ENCODE measurements at places on chromosomes 2 and 18.

DNA sequence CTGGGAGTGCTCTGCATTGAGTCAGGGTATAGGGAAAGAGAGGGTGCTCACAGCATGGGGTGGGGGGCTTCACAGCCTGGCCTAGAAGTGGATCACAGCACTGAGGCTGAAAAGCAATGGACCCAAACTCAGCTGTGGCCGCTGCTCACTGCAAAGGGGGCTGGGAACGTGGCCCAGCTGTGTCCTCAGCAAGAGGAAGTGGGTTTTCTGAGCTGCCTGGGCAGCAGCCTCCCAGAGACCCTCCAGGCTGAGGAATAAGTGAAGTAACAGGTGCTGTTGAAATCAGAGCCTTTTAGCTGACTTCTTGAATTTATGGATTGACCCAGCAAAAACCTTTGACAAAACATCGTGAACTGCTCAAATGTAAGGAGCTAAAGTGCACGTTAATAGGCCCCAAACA lies 35.2 kb downstream of the PTGR3 start:
- no peak for DNase-seq

- DNase-seq: no peak
These were observed 59.5 kb downstream of the RABL2A start for GRCh38 chr2:113686537-113686936.

DNA sequence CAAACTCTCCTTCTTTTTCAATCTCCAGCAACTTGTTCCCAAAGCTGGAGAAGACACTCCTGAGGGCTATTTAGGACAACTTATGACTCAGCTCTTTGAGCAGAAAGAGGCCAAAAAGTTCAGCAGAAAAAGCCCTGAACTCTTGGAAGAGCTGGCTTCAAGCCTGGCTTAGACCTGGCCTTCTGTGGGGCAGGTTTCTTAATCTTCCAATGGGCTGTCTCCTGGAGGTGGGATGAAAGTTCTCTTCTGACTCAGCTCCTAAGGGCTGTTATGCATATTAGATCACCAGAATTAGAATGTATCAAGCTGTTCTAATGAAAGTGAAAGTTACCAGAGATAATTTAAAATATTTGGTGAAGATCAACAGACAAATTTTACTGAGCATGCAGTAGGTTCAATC lies 129.4 kb downstream of the RAD51AP2 start:
- DNase-seq: no peak

DNA sequence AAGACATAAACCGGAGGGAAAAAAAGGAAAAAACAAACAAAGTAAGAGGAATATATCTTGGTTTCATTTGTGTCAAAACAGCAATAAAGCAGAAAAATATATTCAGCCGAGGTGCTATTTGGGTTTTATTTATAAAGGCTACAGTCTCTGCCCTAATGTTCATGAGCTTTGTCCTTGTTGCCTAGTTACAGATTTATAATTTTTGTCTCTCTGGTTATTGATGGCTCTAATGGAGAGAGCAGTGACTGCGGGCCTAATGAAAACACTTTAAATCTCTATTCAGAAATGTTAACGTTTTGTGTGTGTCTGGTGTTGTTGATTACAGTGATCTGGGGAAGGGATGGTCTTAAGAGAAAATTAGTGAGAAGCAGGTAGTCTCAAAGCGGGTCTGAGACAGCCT lies 854.0 kb upstream of the LRRTM1 start:
- no peak for DNase-seq

DNA sequence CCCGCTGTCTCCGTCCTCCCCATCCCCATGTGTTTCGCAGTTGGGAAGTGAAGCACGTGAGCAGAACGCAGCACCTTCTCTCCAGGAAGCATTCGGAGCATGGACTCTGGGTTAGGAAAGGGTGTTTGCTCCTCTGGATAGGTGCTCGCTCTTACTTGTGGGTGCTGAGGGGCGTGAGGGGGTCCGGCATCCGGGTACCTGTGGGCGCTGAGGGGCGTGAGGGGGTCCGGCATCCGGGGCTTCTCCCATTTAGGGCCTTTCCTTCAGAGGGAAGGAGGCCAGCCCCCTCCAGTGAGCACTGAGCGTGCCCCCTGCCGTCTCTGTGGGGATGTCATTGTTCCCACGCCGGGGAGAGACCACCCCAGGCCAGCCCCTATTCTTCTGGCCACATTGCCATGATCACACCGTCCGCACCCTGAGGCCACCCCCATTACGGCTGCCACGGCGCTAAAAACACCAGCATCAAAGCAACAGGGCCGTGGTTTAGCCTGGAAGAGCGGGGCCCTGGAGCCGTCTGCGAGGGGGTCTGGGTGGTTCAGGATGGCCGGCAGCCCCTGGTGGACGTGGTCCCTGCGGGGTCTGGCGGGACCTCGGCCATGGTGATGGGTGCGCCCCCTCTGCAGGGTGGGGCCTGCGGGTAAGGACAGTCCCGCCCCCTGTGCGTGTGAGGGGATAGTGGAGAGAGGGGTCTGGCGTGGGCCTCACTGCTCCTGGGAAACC lies 41.0 kb downstream of the NFATC1 start:
- DNase-seq: no peak

DNA sequence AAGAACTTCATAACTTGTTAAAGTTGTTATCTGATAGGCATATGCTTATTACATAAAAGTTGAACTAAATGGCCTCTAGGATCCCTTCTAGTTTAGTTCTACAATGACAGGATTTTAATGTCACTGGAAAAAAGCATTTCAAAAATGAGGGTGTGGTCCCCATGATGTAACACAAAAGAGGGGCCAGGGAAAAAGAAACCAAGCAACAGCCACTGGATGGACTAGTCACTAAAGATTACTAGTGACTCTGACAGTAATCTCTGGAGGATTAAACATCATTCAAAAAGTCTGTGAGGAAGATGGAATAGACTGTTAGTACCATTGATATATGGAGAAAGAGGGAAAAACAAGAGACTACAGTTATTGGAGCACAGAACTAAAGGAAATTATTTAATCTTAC lies 22.6 kb downstream of the SEPTIN10 start:
- no peak for DNase-seq

DNA sequence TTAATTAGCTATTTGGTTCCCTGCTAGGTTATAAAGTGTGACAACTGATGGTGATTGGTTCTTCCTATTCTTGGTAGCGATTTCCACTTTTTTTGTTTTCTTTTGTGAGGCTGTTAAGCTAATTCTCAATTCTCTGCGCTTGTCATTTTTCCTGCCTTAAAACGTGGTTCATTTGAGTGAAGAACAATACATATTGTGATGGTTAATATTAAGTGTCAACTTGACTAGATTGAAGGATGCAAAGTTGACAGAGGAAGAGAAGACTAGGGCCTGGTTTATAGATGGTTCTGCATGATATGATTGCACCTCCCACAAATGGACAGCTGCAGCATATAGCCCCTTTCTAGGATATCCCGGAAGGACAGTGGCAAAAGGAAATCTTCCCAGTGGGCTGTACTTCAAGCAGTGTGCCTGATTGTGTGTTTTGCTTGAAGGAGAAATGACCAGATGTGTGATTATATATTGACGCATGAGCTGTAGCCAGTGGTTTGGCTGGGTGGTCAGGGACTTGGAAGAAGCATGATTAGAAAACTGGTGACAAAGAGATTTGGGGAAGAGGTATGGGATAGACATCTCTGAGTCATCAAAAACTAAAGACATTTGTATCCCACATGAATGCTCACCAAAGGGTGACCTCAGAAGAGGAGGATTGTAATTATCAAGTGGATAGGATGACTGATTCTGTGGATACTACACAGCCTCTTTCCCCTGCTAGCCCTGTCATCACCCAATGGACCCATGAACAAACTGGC lies 39.4 kb upstream of the ZNF804A start:
- DNase-seq: no peak

GRCh38 chr2:215839309-215839708 lies 174.0 kb downstream of the MREG start:
- DNase-seq: no peak

- DNase-seq: no peak
These were observed 562.1 kb upstream of the FANCL start for GRCh38 chr2:58803192-58803591.

GRCh38 chr2:206935991-206936842 lies 3.1 kb upstream of the CPO start:
- no peak for DNase-seq

- no peak for DNase-seq
These were observed 3.0 kb upstream of the ZNF516 start for GRCh38 chr18:76498064-76498463.

GRCh38 chr2:101153077-101153707 lies 2.0 kb upstream of the TBC1D8 start:
- DNase-seq: no peak

- peak; percentile 75 for DNase-seq
These were observed 3.1 kb upstream of the ABCB11 start for GRCh38 chr2:169034256-169034655.

- DNase-seq: no peak
These were observed 38.8 kb downstream of the GCG start for GRCh38 chr2:162113088-162113775.

- no peak for DNase-seq
These were observed 328.5 kb upstream of the ZEB2 start for GRCh38 chr2:144848423-144848822.

DNA sequence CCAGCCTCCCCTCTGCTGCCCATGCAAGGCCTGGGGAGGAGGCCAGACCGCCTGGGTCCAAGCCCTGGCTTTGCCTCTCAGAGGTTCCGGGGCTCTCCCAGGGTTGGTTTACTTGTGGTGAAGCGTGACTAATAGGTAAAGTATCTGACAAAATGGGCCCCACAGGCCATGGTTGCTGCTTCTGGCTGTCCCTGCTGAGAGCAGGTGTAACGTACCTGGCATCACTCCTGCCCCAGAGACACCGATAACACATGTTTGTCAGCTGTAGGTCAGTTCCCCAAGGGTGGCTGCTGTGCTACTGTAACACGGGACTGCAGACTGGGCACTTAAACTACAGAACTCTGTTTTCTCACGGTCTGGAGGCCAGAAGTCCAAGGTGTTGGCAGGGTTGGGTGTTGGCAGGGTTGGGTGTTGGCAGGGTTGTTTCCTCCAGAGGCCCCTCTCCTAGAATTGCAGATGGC lies 34.1 kb downstream of the ODC1 start:
- peak; percentile 37 for DNase-seq

- no peak for DNase-seq
These were observed 20.3 kb downstream of the MTERF4 start for GRCh38 chr2:241081643-241082340.

DNA sequence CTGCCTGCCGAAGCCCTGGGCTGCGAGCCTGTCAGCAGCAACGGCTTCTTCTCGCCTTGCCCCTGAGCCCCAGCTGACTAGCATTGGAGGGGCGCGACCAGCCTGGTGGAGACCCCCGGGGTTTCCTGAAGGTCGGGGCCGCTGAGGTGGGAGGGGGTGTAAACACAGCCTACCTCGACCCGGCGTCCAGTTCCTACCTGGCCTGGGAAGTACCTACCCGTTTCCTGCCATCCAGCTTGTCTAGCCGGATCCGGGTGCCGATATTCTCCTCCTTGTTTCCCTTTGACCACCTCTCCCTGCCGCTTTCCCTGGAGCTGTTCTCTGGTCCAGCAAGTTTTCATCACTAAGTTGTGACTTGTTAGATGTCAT lies 511 bp downstream of the MOB4 start:
- peak; percentile 14 for DNase-seq

DNA sequence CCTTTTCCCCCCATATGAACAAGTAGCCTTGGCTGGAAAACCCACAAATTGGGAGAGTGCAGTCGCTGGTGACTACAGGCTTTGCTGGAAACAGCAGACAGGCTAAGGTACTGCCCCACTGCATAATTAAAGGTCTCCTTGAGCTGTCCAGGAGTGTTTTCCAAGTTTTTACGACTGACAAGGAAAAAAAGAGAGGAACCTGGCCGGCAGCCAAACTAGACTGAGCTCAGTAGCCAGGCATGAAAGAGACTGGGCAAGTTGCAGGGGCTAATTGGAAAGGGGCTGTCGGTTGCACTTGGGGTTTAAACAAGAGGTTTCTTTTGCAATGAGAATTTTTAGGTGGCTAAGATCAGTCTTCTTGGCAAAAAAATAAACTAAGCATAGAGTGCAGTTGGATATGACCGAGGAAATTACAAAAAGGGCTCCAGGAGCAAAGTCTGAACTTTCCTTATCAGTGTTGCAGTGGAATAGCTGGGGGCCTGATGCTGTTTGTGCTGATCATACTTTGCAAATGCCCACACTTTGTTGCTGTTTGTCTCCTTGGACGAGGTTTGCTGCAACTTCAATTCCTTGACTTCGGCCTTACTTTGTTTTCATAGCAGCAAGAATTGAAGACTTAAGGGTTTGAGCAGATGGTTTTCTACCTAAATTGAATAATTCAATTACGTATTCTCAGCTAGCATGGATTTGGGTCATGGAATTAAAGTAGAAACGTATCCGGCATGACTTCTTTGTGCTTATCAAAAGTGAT lies 2.1 kb downstream of the GULP1 start:
- DNase-seq: peak; percentile 80
